ENCODE measurements at places on chromosomes 6 and 20. TPM values are rescaled to one million over a fixed set of nuclear protein-coding genes. Genes with fewer than 3 reads are reported as not detected.

- DNase-seq: no peak
These were observed 44.7 kb upstream of the DEK start for GRCh38 chr6:18309046-18309445.

- peak; percentile 43 for DNase-seq
These were observed 760 bp downstream of the C6orf132 start for GRCh38 chr6:42141603-42142117.

The PAQR8 gene
- 34.0 TPM for total RNA-seq

The LY6G6D gene
- total RNA-seq: not detected

- no peak for DNase-seq
These were observed 195.1 kb downstream of the EDN1 start for GRCh38 chr6:12485226-12485764.

The CLPSL1 gene
- not detected for total RNA-seq

The MCCD1 gene
- total RNA-seq: 0.47 TPM

- no peak for DNase-seq
These were observed 17.5 kb downstream of the PIM1 start for GRCh38 chr6:37187321-37188022.

- peak; percentile 35 for DNase-seq
These were observed 296.1 kb upstream of the FOXQ1 start for GRCh38 chr6:1015825-1016224.

The REM1 gene
- total RNA-seq: 0.08 TPM

The SCUBE3 gene
- 6.1 TPM for total RNA-seq

- no peak for DNase-seq
These were observed 31.8 kb upstream of the NT5E start for GRCh38 chr6:85418059-85418458.

- no peak for DNase-seq
These were observed 41.9 kb upstream of the MOXD1 start for GRCh38 chr6:132443206-132443605.

- no peak for DNase-seq
These were observed 6.6 kb downstream of the TSPYL4 start for GRCh38 chr6:116247285-116247684.

DNA sequence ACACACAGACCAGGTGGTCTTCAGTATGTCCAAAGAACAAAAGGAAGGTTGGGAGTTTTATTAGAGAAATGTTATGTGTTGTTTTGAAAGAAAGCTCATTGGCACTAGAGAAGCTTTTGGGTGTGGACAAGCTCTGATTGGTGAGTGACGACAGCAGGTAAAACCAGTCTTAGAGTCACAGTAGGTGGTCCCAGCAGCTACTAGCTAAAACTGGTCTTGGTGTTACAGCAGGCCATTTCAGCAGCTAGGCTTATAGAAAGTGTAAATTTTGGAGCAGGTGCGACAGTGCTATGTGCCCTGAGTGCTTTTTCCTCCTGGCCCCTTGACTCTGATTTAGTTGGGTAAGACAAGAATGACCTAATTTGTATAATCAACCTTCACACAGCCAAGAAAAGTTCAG is 3.6 kb downstream of the CLDN20 start:
- no peak for DNase-seq

DNA sequence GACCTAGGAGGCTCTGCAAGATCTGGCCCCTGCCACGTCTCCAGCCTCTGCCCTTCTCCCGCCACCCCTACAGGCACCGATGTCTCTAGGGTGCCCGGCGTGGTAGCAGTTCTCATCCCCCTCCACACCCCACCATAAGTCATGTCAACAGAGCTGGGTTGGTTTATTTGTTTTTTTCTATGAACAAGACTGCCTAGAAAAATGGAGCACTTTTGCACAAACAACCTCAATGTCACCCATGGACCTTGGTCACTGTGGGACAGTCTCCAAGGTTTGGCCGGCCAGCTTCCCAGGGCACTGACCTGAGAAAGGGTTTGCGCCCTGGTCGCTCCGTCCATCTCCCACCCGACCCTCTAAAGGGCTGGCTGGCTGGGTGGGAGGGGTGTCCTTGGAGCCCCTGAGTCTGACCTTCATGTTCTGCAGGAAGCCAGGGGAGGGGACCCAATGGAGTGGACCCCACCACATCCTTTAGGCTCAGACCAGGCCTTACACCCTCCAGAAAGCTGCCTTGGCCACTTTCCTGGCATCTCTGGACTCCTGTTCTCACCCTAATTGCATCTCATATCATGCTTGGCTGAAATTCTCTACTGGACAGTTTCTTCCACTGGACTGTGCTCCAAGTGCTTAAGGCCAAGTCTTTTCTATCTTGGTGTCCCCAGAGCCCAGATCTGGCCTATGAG is 104.8 kb upstream of the PTPN1 start:
- no peak for DNase-seq

The ACTL10 gene
- total RNA-seq: 0.17 TPM

DNA sequence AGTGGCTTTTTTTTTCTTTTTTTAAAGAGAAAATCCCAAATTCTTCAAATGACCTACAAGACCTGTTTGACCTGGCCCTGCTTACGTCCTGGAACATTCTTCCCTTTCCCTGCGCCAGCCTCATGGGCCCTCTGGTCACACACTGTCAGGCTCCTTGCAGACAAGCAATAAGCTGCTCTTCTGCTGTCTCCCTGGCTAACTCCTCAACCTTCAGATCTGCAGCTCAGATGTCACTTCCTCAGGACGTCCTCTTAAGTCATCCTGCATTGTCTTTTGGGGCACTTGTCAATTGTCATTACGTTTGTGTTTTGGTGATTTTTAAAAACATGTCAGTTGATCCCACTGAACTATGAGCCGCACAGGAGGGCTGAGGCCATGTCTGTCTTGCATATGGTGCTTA is 28.9 kb upstream of the SLC35D3 start:
- DNase-seq: no peak

Measured in hepatocyte (in vitro differentiated cells).